COLO829 (cell line): ENCODE measurements at places on chromosomes 7 and 10.

DNA sequence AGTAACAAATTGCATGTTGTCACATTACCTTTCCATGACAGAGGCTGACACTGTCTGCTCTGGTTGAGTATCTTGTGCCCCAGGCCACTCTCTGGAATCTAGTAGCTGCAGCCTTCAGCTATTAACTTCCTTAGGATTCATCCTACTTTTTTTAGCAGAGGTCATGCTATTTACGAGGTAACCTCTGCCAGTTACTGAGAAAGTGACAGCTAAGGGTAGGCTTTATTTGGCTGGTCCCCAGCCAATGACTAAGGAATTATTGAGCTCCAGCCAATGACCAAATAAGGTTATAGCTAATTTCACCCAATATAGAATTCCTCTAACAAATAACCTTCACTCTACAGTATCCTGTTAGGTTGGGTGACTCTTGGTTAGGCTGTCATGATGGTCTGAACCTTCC, 1361.7 kb downstream of the XPNPEP1 start:
- no peak for DNase-seq

DNA sequence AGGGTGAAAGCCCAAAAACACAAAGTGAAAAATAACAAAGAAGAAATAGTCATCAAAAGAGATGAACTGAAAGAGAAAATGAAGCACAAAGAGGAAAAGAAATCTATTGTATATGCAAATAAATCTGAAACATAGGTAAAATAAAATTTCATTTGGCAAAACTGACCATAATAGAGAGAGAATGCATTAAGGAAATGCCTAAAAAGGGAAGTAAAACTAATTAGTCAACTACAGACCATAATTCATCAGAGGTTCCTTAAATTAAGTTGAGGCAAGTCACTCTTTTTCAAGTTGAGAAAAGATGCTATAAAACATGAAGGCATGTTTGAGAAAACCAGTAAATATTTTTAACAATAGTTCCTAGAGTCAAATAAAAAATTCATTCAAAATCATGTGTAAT, 233.3 kb downstream of the LRRN3 start:
- no peak for DNase-seq

- DNase-seq: no peak
Observed at GRCh38 chr7:141431140-141431479, 120.1 kb upstream of the AGK start.

GRCh38 chr7:8260871-8261694, 884 bp downstream of the ICA1 start:
- DNase-seq: no peak

DNA sequence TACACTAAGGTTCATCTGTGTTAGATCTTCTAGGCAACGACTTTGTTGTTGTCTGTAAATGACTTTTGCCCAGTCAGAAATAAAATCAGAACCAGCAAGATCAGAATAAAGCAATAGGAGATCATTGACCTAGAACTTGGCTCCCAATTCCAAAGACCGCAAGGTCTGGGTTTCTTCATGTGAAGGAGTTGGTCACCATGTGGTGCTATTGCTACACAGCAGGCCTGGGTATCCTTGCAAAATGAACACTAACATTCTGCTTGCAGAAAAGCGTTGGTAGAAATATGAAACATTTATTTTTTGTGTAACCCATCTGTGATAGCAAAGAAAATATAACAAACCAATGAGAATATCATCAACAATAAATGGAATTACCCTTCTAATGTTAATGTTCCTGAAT, 831.0 kb downstream of the NXPH1 start:
- DNase-seq: no peak

DNA sequence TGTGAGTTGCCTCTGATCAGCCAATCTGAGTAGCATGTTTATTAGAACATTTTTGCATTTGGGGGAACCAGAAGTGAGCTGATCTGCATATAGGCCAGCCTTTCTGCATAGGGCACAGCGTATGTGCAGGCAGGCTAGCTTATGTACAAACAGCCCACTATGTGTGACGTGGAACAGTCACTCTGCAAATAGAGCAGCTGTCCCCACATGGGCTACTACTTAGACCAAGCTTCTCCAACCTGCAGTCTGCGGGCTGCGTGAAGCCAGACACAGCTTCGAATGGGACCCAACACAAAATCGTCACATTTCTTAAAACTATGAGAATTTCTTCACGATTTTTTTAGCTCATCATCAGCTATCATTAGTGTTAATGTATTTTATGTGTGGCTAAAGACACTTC, 134.1 kb upstream of the FAM20C start:
- DNase-seq: no peak

DNA sequence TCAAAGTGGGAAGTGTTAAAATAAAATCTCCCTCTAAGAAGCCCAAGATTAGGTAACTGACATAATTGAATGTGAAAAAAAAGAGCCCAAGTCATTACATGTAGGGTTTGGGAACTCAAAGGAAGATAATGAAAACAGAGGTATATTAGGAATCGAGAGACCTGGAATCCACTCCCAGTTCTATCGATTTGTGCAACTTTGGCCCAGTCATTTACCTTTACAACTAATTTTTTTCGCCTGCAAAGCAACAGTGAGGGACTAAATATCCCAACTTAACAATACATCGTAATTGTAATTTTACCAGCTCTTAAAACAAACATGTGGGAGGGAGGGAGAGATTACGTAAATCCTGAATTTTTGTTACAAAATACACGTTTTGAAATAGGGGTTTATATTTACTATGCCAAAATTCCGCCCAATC, 1.4 kb downstream of the MINDY3 start:
- DNase-seq: no peak

DNA sequence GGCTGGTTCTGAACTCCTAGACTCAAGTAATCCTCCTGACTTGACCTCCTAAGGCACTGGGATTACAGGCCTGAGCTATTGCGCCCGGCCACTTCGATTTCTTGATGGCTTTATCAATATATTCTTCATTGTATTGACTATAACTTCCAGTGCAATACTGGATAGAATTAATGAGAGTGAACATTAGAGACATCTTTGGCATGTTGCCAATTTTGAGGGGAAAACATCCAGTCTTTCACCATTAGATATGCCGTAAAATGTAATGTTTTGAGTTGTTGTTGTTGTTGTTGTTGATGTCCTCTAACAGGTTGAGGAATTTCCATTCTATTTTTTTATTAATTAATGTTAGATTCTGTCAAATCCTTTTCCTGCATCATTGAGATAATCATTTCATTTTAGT, 578.9 kb downstream of the ZWINT start:
- no peak for DNase-seq

DNA sequence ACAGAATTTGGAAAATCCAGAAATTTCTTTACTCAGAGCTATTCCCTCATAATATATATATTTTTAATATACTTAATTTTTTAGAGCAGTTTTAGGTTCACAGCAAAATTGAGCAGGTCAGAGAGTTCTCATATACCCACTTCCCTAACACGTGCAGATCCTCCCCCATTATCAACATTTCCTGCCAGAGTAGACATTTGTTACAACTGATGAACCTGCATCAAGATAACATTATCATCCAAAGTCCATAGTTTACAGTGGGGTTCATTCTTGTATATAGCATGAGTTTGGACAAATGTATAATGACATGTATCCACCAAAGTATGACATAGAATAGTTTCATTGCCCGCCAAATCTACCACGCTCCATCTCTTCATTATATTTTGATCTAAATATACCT, 170.0 kb downstream of the PTEN start:
- DNase-seq: no peak

GRCh38 chr10:5556576-5556975, 31.8 kb downstream of the CALML3 start:
- no peak for DNase-seq

GRCh38 chr10:48792687-48793096, 108.0 kb downstream of the WDFY4 start:
- no peak for DNase-seq

DNA sequence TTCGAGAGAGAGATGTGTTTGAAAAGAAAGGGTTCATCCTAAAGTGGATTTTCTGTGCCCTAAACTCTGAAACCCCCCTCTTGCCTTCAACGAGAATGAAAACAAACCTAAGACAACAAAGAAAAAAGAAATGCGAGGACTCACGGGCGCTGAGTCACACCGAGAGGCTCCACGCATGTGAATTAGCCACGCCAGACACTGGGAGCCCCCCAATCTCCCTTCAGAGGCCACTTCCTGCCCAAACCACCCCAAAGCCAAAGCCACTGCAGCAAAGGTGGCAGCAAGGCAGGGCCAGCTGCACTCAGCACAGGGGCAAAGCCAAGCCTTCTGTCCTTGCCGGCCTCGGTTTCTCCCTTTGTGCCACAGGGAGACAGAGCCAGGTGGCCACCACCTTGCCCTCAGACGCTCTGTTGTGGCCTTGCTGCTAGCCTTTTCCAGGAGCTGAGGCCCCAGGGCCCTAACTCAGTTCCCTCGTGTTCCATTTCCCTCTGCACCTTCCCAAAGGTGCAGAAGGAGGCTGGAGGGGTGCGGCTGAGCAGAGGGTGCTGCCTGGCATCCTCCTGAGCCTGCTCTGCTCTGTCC, 93.3 kb downstream of the FAM53B start:
- DNase-seq: no peak
